ENCODE measurements at places on chromosomes 12 and 14.

GRCh38 chr12:95336387-95337067 lies 118.9 kb downstream of the VEZT start:
- peak; percentile 88 for DNase-seq

GRCh38 chr14:101601606-101602465 lies 40.5 kb downstream of the DIO3 start:
- no peak for DNase-seq

- DNase-seq = no peak
These were observed 170.7 kb downstream of the CHST11 start for GRCh38 chr12:104627231-104627989.

DNA sequence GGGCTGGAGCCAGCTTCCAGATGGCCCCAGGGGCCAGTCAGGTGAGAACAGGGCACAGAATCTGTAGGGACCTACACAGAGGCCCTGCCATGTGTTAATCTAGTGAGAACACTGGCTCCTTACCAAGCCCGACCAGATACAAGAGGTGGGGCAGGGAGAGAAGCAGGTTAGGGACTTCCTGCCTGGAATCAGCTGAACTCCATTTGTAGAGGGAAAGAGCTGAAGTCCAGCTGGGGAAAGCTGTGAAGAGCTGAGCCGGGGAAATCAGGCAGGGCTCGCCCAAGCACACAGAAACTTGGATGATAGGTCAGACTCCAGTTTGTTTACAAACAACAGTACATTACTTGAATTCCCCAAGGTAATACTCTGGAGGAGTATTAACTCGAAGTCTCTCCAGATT lies 46.7 kb downstream of the PTGER2 start:
- no peak for DNase-seq

- DNase-seq = peak; percentile 41
These were observed 132.8 kb upstream of the HIF1A start for GRCh38 chr14:61562321-61563161.

GRCh38 chr14:101705733-101706508 lies 55.6 kb upstream of the PPP2R5C start:
- no peak for DNase-seq

DNA sequence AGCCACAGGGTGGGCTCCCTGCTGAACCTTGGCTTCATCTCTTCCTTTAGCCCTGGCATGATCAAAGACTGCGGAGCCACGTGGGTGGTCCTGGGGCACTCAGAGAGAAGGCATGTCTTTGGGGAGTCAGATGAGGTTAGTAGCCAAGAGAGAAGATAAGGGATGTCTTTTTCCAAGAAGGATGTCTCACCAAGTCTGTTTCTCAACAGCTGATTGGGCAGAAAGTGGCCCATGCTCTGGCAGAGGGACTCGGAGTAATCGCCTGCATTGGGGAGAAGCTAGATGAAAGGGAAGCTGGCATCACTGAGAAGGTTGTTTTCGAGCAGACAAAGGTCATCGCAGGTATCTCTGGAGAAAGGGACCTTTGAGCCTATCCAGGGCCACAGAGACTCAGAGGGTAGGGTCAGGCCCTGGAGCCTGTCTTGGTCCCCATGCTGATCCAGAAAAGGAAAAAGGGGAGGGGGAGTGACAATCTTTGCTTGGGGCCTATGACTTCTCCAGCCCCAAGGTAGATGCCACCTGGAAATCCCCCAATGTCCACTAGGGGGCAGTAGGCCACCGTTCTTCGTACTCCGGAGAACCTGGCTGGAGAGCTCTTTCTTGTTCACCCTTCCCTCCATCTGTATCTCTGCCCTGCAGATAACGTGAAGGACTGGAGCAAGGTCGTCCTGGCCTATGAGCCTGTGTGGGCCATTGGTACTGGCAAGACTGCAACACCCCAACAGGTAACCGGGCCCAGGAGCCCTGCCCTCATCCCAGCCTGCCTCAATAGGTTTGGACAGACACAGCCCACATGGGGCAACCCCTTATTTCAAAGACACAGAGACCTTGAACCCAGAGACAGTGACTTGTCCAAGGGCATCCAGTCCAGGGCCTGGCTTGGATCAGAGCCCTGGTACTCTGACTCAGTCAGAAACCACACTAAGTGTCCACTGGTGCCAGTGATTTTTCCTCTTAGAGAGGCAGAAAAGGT lies 2.0 kb downstream of the TPI1 start:
- DNase-seq = peak; percentile 91

- DNase-seq = no peak
These were observed 2.0 kb upstream of the ARHGEF25 start for GRCh38 chr12:57609101-57609780.

DNA sequence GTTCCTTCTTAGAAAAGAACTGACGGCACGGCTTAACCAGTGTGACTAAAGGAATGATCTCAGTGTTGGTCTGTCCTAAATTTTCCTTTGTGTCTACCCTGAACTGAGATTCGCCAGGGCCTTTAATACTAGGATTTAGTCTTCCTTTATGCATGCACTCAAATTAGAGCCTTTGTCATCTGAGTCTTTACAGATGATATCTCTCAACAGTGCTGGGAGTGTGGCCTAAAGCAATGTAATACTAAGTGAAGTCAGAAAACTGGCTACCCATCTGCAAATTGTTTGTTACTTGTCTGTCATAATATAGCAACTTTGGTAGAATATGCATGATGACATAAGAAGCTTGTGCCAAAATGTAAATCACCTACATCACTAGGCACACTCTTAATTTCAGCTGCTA lies 95.4 kb downstream of the PTPRO start:
- DNase-seq = no peak

All from HT-29 (cell line).